ENCODE measurements at places on chromosomes 7 and 10.
A peak's percentile ranks its signal among the peaks of the same experiment; 100 is the strongest.

DNA sequence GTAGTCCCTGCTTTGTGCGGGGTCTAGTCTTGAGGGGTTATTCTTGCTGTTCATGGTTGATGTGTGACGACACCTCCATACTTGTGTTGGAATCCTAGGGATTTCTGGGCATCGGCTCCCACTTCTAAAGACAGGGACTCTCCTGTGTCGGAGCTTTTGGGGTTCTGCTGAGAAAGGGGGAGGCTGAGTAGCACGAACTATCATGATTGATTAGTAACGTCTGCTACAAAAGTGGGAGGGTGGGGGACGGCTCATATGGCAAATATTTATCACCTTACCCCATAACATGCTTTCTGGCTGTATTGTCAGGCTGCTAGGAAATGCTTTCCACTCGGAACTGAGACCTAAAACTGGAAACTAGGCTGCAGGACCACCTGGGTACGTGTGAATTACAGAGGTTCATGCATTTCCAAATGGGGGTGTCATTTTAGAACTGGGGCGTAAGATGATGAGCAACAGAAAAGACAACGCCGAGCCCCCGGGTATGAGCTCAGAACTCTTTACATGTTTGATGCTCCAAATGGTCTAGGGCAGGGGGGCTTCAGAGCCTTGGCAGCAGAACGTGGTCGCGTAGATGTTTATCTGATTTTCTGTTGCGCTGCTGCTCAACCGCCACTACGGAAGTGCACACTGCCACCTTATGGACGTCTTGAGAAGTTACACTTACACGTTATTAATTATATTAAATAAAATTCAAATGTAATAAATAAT, 15.1 kb upstream of the NME8 start:
- peak; percentile 37 for DNase-seq

GRCh38 chr10:122798704-122799231, 46.9 kb downstream of the CUZD1 start:
- no peak for DNase-seq

- DNase-seq = no peak
Measured at GRCh38 chr10:88409236-88409635, 173.9 kb downstream of the RNLS start.

DNA sequence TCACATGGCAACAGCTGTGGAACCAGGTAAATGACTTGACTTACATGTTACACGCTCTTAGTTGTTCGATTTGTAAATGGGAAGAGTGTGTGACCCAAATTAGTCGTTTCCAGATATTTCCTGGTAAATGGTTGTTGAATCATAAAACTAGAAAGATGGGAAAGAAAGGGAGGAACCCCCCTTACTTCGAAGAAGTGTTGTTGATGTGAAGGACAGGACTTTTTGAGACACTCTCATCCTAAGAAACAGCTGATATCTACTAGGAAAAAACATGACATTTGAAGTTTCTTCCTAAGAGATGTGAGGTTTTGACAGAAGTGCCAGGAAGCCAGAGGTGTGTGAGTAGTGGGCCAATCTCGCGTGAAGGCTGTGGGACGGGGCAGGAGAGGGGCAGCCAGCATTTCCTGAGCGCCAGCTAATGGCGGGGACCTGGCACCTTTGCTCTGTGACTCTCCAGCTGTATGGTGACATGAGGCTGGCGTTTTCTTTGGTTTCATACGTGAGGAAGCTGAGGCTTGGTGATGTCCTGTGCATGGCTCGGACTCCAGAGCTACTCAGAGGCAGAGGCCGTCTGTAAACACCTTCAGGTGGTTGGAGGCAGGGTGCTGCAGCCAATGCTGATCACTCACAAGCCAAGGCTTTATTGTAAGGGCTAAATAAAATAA, 53.7 kb downstream of the IKZF1 start:
- DNase-seq = no peak

GRCh38 chr7:36683695-36684357, 40.5 kb downstream of the AOAH start:
- no peak for DNase-seq

DNA sequence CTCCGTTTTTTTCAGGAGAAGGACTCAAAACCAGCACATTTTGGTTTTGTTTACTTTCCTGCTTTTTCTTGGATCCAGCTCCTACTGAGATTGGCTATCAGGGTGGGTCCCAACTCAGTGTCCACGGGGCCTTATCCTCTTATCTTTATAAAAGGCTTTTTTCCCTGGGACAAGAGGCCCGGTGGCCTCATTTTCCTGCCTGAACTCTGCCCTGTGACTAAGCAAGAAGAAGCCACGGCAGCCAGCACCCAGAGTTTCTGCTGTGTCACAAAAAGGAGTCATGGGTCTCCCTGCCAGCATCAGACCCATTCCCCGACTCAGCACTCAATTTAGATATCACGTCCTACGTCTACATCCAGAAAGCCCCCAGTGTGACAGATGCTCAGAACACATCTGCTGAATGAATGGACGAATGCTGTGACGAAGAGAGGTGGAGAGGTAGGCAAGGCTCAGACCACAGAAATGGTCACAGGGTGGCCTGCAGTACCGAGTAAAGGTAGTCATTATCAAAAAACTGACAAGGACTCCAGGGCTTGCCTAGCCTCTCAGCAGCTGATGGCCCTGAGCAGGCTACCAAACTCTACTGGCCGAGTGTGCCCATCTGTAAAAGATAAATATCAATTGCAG, 16.7 kb downstream of the DLG5 start:
- DNase-seq = no peak

GRCh38 chr7:44587843-44588711, 6.0 kb upstream of the TMED4 start:
- DNase-seq = no peak

- peak; percentile 72 for DNase-seq
Measured at GRCh38 chr10:58516119-58516518, 3.4 kb downstream of the BICC1 start.

- peak; percentile 93 for DNase-seq
Measured at GRCh38 chr7:74452748-74453321, 871 bp upstream of the GTF2IRD1 start.

DNA sequence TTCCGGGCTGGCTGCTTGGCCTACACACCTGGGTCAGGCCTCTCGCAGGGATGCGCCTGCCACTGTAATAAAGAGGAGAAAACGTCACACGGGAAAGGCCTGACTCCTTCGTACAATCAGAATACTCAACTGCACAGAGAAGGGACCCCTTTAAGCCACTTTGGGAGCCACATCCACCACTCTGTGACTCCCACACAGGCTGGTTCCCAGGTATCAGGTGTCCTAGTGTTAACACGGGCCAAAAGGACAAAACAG, 5.8 kb upstream of the ZNF736 start:
- peak; percentile 39 for DNase-seq

DNA sequence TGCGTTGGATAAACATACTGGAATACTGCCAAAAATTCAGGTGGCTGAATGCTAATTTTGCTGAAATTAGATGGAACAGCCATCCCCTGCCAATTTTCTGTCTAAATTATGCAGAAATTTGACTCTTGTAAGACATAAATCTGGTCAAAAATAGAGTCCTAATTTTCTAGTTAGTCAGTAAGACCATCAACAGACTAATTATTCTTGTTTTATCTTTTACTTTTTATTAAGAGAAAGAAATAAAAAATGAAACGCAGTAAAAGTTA, 110.3 kb upstream of the GATA3 start:
- DNase-seq = no peak

DNA sequence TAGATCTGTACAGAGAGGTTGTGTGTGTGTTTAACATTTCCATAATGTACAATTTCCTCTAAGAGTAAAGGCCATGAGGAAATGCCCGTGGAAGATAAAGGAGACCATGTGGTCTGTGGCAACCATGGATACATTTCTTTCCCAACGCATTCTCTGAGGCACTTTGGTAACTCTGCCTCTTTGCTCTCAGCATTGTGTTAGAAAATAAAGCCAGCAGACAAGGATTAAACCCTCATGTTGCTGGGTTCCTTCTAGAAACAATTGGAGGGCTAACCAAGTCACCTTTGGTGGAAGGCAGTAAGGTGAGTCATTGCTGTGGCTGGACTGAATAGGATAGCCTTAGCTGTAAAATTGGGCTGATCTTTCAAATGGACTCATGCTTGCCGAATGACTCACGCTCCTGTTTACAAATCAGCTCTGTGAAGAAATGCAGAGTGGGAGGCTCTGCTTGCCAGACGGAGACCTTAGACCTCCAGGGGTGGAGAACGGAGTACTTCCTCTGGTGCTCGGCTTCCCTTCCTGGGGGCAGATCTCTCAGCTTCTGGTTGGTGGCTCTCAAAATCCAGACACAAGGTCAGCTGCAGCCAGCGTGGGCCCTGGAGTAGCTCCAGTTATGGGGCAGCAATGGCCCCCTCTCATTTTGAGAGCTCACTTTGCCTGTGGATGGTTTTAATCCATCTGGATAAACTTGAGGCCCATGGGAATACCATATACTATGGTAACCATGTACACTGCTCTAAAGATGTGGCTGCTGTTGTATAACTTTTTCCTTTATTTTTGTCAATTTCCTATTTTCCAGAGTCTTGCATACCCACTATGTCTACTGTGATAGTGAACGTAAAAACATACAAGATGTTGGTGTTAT, 137.3 kb downstream of the TCF7L2 start:
- DNase-seq = no peak

- DNase-seq = peak; percentile 68
Measured at GRCh38 chr7:151631570-151631952, 111.9 kb upstream of the RHEB start.

- no peak for DNase-seq
Measured at GRCh38 chr10:81109200-81109752, 571.6 kb downstream of the SH2D4B start.

GRCh38 chr7:134448356-134449229, 10.3 kb downstream of the AKR1B1 start:
- DNase-seq = no peak

- DNase-seq = no peak
Measured at GRCh38 chr10:89466599-89467035, 52.2 kb downstream of the IFIT5 start.

DNA sequence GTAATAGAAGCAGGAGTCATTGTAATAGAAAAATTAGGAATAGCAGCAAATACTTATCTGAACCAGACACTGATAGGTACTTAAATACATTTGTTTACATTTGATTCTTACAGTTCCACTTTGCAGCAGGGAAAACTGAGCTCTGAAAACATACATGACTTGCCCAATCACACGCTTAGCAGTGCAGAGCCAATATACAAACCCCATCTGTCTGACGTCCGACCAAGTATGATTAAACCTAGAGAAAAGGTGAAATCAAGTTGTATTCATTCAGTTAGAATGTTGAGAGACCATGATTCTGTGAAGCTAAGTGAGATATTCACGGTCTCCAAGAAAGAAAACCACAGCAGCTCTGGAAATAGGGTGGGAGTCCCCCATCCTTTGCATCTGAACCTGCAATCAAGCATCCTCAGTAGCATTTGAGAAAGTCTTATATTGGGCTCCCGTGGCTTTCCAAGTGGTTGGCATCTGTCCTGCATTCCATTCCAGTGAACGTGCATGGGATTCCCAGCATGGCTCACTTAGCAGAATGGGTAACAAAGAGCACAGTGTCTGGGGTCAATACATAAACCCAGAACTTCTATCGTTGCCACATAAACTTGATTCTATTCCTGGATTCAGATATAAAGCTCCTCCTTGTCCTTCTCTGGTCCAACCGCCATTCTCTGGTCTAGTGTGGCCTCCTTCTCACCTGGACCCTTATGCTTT, 148.7 kb upstream of the RSU1 start:
- DNase-seq = peak; percentile 43

DNA sequence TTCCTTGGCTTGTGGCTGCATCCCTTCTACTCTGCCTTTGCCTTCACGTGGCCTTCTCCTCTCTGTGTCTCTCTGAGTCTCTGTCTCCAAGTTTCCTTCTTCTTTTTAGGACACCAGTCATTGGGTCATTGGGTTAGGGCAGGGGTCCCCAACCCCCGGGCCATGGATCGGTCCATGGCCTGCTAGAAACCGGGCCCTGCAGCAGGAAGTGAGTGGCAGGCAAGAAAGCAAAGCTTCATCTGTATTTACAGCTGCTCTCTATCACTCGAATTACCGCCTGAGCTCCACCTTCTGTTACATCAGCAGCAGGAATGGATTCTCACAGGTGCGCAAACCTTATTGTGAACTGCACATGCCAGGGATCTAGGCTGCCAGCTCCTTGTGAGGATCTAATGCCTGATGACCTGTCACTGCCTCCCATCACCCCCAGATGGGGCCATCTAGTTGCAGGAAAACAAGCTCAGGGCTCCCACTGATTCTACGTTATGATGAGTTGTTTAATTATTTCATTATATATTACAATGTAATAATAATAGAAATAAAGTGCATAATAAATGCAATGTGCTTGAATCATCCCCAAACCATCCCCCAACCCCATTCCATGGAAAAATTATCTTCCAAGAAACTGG, 47.9 kb upstream of the DOCK1 start:
- no peak for DNase-seq

DNA sequence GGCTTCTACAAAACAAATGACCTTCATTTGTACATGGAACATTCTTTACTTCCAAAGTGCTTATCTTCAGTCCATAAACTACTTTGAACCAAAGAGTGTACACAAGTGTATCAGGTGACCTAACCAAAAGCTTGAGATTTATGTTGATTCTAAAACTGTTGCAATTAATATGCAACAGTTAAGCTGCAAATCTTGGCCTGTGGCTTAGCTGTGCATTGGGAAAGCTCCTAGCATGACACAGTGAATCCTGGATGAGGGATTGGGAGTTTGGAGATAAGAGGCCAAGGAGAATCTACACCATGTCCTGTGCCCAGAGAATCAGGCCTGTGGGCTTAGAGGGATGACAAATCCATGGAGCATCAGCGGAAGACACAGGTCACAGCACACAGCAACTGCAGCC, 105.2 kb upstream of the GSDME start:
- no peak for DNase-seq

DNA sequence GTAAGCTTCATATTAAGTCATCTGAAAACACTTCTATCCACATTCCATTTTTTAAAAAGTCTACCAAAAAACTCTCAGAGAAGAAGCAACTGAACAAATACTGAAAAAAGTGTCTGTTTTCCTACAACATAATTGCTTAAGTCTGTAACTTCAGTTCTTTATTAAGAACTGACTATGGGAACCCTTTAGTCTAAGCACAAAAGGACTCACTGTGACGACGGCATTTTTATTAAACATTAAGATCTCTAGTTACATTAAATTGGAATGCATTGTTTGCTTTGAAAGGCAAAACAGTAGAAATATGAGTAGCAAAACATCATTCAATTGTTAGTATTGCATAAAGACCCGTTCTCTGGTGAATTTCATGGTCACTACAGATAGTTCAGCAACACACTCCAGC, 5.8 kb upstream of the FAM3C start:
- no peak for DNase-seq

GRCh38 chr7:37432281-37432920, 16.3 kb downstream of the ELMO1 start:
- DNase-seq = no peak

- DNase-seq = no peak
Measured at GRCh38 chr7:66238773-66239466, 33.8 kb downstream of the TPST1 start.

GRCh38 chr7:83532219-83532618, 116.7 kb downstream of the SEMA3E start:
- DNase-seq = no peak

GRCh38 chr7:134140889-134141867, 14.0 kb downstream of the LRGUK start:
- peak; percentile 67 for DNase-seq

GRCh38 chr7:102173669-102174068, 113.0 kb upstream of the SH2B2 start:
- no peak for DNase-seq

GRCh38 chr10:71633920-71634319, 85.7 kb downstream of the C10orf105 start:
- DNase-seq = no peak

- DNase-seq = no peak
Measured at GRCh38 chr10:100104300-100104699, 22.6 kb upstream of the CPN1 start.

Measured in kidney (tissue), 22 donors.